ENCODE measurements at places on chromosomes 4 and X.
A peak's percentile ranks its signal among the peaks of the same experiment; 100 is the strongest.

GRCh38 chrX:39450234-39450977 is 647.4 kb downstream of the BCOR start:
- no peak for DNase-seq

- DNase-seq, result peak; percentile 19
Measured at GRCh38 chr4:163966612-163967011, 472.1 kb downstream of the TMA16 start.

GRCh38 chrX:39967348-39967747 is 130.4 kb downstream of the BCOR start:
- no peak for DNase-seq

DNA sequence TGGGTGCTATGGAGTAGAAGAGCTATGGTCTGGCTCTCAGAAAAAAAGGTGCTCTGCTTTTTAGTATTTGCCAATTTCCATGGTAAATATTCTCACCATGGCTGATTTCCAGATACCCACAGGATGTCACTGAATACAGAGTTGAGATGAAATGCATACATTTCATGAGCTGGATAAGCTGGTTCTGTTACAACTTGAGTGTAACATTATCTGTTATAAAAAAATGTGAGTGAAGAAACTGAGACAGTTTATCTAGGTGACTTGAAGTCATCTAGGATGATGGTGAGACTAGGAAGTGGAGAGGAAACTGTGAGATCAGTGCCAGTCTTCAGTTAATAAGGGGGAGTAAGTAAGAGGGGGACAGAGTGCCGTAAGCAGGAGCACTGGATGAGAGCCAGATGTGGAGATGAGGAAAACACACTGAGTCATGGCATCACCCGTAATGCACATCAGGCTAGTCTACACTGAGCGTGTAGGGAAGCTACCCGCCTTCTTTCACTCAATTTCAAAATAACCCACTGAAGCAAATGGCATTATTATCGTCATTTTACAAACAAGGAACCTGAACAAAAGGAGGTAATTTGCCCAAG is 5.0 kb downstream of the HPSE start:
- no peak for DNase-seq

GRCh38 chrX:2614911-2615310 is 76.2 kb upstream of the CD99 start:
- DNase-seq, result no peak

DNA sequence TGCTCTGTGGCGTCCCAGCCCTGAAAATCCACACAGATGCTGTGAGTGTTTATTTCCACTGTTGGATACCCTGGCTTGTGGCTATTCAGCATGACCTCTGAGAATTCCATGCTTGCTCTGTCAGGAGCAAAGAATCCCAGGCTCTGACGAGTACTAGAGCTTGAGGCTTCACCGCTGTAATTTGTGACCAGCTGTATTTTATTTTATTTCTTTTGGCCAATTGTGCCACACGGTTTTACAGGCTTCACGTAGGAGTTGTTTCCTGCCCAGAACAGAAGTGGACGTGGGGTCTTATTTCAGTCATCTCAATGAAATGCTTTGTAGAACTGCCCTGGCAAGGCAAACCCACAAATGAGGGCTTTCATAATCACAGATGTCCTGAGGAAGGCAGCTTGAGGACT is 69.4 kb upstream of the CLDN34 start:
- peak; percentile 55 for DNase-seq

GRCh38 chrX:38893441-38893840 is 92.2 kb downstream of the MID1IP1 start:
- DNase-seq, result no peak

DNA sequence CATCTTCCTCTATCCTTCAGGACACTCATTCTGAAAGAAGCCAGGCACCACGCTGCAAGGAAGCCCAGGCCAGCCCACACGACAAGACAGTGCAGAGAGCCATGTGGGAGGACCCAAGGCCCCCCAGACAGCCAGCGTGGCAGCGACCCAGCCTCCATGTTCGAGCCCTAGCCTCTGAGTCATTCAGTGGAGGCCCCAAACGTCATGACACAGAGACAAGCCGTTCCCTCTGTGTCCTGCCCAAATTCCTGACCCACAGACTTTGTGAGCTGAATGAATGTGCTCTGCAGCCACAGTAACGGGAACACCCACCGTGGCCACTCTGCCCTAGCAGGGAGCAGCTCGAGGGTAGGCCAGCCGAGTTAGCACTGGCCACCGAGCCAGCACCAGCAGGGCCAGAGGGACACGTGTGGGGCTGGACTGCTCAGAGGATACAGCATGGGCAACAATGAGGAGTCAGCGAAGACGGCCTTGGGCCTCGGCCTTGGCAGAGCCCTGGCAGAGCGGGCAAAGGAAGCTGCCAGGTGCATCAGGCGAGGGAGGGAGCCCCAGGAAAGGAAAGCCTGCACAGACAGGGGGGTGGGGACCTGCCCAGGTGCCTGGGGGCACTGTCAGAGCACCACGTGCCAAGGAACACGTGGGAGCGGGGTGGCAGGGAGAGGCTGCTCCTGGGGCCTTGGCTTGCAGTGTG is 8.6 kb downstream of the BLOC1S4 start:
- DNase-seq, result no peak
